Activated naive CD8-positive, alpha-beta T cell treated with anti-CD3 and anti-CD28 coated beads, Interleukin-2, amount 50 U/mL, for 24 hours (primary cell): ENCODE measurements at places on chromosomes 7 and 10.

- no peak for DNase-seq
These were observed 19.4 kb upstream of the TNS3 start for GRCh38 chr7:47601119-47601880.

DNA sequence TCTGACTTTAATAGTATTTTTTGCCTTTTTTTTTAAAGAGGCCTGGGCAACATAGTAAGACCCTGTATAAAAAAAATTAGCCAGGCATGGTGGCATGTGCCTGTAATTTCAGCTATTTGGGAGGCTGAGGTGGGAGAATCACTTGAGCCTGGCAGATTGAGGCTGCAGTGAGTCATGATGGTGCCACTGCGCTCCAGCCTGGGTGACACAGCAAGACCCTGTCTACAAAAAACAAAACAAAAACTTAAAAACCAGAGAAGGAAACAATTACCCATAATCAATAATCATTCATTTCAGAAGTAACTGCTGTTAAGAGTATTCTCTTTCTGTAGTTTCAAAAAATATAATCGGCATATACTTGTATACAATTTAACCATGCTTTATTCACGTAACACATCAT lies 28.0 kb downstream of the VPS26A start:
- DNase-seq, result no peak

- DNase-seq, result no peak
These were observed 90.9 kb upstream of the PIP4K2A start for GRCh38 chr10:22805304-22805703.

DNA sequence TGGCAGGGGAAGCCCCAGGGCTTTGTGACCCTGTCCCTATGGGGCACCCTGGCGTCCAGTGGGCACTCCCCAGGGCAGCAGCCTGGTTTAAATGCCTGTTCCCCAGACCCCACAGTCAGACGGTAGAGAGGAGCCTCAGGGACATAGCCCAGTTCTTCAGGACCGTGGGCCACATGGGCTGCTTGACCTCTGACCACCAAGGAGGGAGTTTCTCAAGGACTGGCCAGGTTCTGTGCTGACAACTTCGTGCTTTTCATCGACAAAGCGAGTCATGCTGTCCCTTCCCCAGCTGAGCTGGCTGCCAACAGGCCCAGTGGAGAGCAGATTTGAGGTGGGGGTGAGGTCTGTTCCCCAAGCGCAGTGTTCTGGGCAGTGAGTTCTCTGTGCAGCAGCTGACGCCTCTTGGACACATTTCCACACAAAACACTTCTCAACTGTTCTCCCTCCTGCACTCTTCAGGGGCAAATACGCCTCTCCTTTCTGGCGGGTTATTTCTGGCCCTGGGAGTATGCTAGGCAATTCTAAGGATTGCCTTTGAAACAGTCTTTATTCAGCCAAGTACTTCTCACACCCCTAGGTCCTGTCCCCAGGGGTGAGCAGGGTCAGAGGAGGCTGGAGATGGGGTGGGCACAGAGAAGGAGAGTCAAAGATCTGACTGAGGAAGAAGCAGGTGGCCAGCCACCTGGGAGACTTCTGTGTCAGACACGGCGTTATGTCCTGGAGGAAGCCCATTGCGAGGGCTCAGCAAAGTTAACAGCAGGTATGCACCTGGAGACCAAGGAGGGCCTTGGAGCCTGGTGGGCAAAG lies 57.3 kb upstream of the CAMK2B start:
- DNase-seq, result no peak

DNA sequence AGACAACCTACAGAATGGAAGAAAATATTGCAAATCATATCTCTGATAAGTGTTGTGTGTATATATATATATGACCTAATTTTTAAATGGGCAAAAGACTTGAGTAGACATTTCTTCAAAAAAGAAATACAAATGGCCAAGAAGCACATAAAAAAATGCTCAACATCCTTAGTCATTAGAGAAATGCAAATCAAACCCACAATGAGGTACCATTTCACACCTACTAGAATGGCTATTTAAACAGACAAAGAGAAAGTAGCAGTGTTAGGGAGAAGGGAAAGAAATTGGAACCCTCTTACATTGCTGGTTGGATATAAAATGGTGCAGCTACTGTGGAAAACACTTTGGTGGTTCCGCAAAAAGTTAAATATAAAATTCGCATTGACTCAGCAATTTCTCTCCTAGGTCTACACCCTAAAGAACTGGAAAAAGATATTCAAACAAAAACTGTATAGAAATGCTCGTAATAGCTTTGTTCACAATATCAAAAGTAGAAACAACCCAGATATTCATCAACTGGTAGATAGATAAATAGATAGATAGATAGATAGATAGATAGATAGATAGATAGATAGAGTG lies 16.3 kb downstream of the ACSL5 start:
- DNase-seq, result no peak

- DNase-seq, result no peak
These were observed 94.5 kb downstream of the COL26A1 start for GRCh38 chr7:101457001-101457750.

- no peak for DNase-seq
These were observed 1.5 kb downstream of the HECTD2 start for GRCh38 chr10:91411621-91412020.

DNA sequence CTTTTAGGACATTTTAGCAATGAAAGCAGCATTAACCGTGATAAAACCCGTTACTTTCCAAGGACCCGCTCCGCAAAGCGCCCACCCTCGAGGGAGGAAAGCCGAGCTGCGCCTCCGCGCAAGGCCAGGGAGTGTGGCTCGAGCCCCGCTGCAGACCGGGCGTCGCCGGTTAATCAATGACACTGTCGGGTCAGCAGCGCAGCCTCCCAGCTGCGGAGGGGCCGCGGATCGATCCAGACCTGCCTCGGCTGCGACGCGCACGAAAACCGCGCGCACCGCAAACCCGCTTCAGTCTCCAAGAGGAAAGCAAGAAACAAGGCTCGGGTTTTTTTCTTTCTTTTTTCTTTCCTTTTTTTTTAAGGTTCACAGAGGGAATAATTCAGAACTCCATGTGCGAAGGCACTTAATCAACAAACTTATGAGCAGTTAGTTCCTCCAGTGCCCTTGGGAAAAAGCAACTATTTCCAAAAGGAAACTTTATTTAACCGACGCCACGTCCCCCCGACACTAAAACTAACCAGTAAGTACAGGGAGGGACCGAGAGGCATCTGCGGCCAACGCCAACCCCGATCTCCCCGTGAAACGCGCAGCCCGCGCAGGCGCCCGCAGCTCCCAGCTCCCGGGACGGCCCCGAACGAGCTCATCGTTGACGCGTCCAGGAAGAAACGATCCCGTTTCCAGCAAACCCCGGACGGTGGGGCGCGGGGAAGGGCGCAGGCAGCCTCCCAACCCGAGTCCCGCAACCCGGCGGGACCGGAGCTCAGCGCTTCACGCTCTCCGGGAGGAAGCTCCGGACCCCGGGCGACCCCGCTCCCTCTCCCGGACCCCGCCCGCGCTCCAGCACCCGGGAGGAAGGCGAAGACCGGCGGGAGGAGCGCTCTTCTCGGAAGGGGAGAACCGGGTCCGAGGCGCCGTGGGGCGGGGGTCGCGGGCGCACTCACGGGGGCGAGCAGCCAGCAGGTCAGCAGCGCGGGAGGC lies 598 bp downstream of the VIPR2 start:
- peak; percentile 30 for DNase-seq

- DNase-seq, result no peak
These were observed 414.0 kb upstream of the MKI67 start for GRCh38 chr10:128540128-128540762.

DNA sequence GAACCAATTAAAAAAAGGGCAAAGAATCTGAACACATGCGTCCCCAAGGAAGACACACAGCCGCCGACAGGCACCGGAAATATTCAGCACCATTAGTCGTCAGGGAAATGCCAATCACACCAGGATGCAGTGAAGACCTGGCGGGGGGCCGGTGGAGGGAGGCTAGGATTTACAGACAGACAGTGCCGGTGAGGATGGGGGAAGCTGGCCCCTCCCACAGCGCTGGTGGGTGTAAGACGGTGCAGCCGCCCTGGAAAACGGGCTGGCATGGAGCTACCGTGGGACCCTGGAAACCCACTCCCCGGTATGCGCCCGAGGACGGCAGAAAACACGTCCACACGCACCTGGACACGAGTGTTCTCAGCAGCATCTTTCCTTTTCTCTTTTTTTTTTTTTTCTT lies 4.8 kb upstream of the ADAP1 start:
- no peak for DNase-seq

DNA sequence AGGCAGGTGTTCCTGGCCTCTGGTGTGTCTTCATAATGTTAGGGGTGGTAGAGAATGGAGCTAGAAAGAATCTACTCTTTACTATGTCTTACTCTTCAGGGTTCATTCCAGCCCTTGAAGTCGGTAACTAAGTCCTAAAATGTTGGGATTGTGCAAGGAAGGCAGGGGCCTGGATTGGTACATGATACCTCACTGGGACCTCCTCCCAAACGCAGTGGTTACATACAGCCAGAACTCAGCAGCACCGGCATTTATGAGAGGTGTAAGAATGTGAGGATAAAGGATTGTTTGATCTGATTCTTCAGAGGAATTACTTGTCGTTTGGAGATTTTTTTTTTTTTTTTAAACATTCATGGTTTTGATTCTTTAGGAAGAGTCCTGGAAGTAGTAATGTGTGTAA lies 6.9 kb downstream of the COMTD1 start:
- no peak for DNase-seq

DNA sequence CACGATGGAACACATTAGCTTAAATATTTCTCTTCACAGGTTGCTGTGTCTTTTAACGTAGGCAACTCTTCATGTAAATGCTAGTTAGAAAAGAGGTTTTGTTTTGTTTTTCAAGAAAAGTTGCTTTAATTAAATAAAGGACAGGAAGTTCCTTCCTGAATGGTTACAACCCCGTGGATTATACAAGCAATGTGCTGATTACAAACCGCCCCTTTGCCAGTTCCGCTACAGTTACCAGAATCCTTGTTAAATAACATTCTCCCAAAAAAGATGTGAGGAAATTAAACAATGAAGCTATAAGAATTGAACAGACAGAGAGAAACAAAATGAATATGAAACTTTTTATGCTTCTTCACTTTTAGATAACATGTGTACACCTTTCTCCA lies 75.1 kb downstream of the LYZL2 start:
- DNase-seq, result no peak

- no peak for DNase-seq
These were observed 692.5 kb downstream of the INHBA start for GRCh38 chr7:41010418-41010817.

GRCh38 chr7:73918926-73919693 lies 58.2 kb downstream of the TMEM270 start:
- DNase-seq, result no peak

- DNase-seq, result no peak
These were observed 94.2 kb downstream of the INSYN2A start for GRCh38 chr10:127102176-127102575.

DNA sequence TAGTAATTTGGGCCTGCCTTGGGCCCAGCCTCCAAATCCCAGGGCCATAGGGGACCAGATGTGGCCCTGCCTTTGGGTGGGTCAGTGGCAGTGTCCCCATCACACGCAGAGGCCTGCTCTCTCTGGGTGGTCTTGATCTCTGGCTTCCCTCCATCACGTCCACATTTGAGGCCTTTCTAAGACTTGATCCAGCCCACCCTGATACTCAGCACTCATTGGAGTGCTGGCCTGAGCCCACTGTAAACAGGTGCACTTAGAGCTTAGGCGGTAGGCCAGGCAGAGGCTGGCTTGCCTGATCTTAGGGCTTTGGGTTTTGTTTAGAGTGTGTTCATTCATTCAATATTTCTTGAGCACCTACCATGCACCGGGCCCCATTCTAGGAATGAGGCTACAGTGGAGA lies 52.6 kb downstream of the TBATA start:
- no peak for DNase-seq

- DNase-seq, result no peak
These were observed 6.2 kb downstream of the GSAP start for GRCh38 chr7:77409739-77410547.

- DNase-seq, result no peak
These were observed 11.1 kb downstream of the C10orf62 start for GRCh38 chr10:97600616-97601015.

DNA sequence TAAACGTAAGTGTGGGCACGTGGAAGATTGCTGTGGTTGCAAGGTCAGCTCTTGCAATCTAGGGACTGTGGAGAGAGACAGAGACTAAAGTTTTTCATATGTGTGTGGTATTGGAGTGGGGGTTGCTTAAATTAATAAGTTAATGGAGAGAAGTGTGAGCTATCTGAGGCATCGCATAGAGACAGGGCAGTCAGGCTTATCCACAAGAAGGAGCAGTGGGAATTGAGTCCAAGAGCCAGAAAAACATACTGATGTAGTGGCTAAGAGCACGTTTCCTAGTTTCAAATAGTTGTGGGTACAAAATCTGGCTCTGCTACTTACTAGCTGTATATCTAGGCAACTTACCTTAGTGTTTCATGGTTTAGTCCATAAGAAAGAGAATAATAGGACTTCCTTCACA lies 65.8 kb downstream of the SORCS3 start:
- no peak for DNase-seq

- no peak for DNase-seq
These were observed 818.8 kb upstream of the COBL start for GRCh38 chr7:52135403-52135802.

DNA sequence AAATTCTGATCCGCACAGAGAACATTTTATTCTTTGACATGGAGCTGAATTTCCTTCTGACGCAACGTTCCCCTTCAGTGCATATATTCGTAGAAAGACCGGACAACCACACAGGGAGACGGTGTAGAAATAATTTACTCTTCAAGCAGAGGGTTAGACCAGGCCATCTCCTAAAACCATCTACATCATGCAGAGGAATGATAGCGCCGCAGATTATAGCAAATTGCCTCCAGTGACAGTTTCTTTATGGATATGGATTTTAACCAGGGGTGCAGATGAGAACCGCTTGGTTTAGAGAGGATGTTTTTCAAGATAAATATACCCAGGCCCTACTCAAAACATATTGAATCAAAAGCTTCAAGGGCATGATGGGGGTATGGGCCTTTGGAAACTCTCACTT lies 759.3 kb upstream of the AUTS2 start:
- no peak for DNase-seq

DNA sequence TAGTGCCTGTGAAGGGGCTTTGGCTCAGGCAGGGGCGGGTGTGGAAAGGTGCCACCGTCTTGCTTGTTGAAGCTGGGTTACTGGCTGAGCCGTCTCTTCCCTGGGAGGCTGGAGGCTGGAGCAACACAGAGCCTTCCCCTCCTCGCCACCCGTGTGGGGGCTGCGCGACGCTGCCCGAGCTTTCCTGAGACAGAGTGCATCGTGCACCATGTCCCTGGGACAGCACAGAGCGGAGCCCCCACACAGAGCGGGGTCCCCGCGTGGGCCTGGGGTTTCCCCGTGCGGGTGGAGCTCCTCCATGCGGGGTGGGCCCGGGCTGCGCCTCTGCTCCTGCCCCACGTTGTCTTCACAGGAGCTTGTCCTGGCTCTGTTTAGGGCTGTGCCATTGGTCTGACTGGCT lies 69.9 kb downstream of the INPP5A start:
- no peak for DNase-seq

DNA sequence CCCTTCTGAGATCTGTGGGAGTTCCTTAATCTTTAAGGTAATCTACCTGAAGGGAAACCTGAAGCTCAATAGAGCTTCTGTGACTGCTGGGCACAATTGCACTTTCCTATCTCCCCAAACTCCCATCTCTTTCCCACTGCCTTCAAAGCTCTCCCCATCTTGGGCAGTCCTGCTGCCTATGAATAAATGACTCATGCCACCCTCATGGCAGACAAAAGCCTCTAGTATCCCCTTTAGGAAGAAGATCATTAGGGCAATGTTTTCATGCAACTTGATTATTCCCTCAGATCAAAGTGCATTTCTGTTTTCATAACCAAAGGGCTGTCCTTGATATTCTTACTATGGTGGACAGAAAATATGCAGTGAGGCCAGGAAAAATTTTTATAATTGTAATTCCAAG lies 704.9 kb upstream of the LRRN3 start:
- no peak for DNase-seq

- DNase-seq, result no peak
These were observed 1.3 kb upstream of the GFRA1 start for GRCh38 chr10:116274064-116274904.
